ENCODE measurements at places on chromosomes 11 and 22.

DNA sequence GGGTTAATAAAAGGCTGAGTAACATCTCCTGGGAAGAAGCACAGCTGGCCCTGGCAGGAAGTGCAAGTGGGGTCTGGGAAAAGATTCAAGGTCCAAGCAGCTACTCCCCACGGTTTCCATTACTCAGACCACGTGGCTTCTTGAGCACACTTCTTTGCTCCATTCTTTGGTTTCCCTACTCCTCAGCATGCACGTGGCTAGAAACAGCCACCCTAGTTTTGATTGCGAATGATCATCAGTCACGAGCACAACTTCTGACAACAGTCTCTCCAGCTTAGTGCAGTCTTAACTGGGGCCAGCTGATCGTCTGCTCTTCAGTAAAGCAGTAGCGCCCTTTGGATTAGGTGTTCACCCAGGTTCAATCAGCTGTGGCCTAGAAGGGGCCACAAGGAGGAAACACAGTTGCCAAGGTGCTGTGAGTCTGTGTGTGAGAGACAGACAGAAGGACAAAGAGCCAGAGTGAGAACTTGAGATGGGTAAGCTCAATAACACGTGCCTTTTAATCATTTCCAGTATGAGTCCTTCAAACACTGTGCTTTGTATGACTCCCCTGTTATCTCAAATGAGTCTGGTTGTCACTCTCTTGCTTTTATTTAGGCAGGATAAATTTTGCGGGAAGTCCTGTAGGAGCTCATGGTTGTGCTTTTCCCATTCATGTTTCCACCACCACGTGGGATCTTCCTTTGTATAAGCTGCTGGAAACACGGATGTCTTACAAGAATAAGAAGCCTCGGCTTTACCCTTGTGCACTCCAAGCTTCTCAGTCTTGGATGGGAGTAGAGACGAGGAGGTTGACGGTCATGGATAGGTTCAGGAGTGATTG, 901 bp upstream of the PARVA start:
- DNase-seq = no peak

GRCh38 chr11:76206327-76207081, at the start of gene WNT11:
WNT11 (minus strand) TSS chr11:76206502; CDS start chr11:76206407, 95 bp downstream.
- DNase-seq = no peak

- DNase-seq = peak; percentile 46
Measured at GRCh38 chr22:45577746-45578523, 75.3 kb downstream of the FBLN1 start.

DNA sequence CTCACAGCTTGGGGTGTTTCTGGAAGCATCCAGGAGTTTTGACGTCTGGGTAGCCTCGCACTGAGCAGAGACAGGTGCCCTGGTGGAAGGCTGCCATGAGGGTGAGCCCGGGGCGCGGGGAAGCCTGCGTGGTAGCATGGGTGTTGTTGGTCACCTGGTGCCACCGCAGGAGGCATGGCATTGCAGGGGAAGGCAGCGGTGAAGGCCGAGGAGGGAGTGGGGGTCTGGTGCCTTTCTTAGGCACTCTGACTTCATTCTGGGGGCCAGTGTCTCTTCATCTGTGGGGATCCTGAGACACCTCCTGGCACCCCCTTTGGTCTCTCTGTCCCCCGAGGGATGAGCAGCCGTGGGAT, 271.2 kb downstream of the TBC1D22A start:
- DNase-seq = no peak

GRCh38 chr22:42937164-42937843, 77.6 kb downstream of the PACSIN2 start:
- no peak for DNase-seq

- no peak for DNase-seq
Measured at GRCh38 chr22:46846832-46847355, 84.4 kb downstream of the TBC1D22A start.

DNA sequence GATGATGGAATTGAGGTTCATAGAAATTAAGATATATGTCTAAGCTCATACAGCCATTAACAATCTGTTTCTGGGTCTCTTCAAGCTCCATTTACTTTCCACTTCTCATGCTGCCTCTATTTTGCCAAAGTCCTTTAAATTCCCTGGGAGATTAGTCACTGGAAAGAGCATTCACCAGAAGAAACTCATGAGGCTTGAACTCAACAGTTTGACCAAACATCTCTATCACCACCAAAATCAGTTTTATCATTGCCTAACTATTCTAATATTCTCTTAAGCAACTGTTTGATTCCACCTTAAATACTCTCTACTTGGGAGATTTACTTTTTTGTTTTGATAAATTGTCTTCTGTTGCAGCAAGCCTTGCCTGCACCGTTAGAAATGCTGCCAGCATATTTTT, 881.3 kb downstream of the KCNA4 start:
- no peak for DNase-seq

DNA sequence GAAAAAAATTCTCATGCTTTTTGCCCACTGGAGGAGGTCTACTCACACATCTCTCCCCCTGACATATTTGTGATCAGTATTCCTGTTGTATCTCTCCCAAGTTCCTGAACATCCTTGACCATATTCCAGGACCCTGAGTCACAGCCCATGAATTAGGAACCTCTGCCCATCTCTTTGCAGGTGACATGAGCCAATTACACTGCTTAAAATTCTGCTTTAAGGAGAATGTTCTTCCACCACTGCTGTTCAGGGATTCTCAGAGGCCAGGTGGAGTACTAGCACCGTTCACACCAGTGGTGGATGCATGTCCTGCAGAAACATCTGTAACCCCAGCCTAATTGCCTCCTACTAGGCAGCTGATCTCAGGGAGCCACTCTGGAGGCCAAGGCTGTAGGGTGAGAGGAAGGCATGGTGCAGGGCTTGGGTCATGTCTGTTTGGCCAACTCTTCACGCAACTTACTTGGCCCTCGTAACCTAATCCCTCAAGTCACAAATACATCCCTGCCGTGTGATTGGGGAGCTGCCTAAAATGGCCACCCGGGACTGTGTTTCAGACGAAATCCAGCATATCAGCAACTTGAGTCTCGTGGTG, 104.8 kb downstream of the GGTLC2 start:
- no peak for DNase-seq

DNA sequence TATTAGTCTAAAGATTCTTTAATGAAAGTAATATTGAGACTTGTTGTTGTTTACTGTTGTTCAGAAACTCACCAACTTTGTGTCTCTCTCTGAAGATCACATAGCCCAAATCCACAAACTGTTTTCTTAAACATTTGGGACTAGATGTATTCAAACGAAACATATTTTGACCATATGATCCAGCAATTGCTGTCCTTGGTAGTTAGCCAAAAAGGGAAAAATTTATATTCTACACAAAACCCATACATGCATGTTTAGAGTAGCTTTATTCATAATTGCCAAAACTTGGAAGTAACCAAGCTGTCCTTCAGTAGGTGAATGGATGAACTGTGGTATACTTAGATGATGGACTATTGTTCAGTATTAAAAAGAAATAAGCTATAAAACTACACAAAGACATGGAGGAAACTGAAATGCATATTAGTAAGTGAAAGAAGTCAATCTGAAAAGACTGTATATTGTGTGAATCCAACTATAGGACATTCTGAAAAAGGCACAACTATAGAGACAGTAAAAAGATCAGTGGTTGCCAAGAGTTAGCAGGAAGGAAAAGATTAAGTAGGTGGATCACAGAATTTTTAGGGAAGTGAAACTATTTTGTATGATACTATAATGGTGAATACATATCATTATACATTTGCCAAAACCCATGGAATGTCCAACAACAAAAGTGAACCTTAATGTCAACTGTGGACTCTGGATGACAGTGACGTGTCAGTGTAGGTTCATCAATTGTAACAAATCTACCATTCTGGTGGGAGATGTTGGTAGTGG, 442.9 kb downstream of the INSC start:
- DNase-seq = no peak

DNA sequence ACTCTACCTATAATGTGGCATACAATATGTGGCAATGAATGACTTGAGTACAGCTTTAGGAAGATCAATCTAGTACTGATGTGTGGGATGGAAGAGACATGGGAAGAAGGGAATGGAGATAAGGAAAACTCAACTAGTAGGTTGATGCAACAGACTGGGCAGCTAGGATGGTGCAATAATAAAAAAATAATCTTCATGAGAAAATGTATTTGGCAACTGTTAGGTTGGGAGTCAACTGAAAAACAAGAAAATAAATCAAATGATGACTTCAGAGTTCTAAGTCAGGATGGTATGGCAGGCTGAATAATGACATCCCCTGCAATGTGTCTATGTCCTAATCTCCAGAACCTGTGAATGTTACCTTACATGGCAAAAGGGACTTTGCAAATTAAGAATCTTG, 236.8 kb upstream of the PITPNB start:
- no peak for DNase-seq

DNA sequence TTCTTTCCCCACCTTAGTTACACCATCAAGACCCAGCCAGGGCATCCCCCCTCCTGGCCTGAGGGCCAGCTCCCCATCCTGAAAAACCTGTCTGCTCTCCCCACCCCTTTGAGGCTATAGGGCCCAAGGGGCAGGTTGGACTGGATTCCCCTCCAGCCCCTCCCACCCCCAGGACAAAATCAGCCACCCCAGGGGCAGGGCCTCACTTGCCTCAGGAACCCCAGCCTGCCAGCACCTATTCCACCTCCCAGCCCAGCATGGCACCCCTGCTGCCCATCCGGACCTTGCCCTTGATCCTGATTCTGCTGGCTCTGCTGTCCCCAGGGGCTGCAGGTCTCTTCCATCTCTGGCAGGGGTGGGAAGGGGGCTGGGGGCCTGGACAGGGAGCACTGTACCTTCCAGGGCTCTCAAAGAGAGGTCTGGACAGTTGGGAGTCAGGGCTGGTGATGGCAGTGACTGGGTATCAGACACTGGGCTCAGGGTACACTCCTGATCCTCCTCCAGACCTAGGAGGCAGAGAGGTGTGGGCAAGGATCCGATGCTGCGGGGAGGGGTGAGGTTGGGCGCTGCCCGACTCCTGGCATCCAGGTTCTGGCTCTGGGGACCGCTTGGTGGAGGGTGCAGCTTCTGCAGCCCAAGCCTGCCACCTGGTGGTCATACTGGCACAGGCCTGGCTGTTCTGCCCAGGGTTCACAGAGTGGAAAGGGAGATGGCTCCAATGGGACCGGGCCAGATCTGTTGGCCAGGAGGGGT, at the start of gene UPK2:
Gene UPK2 (plus strand): TSS at position 205 of the 753 bp plus-strand sequence. CDS start 53 bp downstream, at position 258.
- DNase-seq = peak; percentile 22

GRCh38 chr11:16239141-16240105, 116.9 kb downstream of the SOX6 start:
- DNase-seq = no peak

DNA sequence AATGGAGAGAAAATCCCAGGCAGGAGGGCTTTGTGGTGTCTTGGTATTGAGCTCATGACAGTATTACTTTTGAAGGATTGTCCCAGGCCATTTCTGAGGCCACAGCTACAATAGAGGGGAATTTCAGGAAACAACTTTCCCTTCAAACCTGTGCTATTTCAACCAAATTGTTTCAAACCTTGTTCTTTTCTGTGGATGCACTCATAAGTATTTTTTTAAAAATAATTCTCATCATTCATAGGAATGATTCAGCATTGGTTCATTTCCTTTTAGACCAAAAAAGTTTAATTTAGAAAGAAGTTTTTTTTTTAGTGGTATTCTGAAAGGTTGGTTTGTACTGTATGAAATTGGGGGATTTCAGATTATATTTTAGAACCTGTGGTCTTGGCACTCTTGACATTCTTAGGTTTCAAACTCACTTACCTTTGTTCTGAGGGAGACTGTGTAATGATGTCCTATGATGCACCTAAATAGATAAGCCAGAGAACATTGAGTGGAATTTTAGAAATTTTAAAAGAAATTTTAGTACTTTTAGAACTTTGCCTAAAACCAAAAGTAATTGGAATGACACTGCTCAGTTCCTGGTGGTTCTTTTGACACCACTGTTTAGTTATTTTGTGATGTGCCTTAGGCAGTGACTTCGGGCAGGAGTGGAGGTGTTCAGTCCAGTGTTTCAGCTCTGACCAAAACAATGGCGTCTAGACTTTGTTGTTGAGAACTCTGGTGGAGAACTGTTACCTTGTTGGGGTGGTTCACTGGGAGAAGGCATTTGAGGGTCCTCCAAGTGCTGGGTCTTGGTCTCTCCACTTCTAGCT, 12.2 kb downstream of the TEAD1 start:
- DNase-seq = no peak

- DNase-seq = no peak
Measured at GRCh38 chr11:9512370-9513019, 51.7 kb downstream of the ZNF143 start.

GRCh38 chr22:19998991-19999820, 17.4 kb downstream of the ARVCF start:
- DNase-seq = no peak

- DNase-seq = no peak
Measured at GRCh38 chr22:28856095-28856455, 27.3 kb upstream of the ZNRF3 start.

DNA sequence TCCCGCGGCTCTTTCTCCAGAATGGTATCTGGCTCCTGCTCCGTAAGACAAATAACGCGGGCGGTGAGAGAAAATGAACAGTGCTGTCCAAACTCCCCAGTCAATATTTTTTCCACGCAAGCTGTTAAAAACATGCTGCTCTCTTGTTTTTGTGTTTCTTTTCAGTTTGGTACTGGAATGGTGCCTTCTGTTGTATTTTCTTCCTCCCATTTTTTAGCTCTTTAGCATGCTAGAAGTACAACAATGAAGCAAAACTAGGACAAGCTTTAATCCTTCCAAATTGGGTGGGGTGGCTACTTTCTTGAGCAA, 599 bp upstream of the PPP2R1B start:
- no peak for DNase-seq

DNA sequence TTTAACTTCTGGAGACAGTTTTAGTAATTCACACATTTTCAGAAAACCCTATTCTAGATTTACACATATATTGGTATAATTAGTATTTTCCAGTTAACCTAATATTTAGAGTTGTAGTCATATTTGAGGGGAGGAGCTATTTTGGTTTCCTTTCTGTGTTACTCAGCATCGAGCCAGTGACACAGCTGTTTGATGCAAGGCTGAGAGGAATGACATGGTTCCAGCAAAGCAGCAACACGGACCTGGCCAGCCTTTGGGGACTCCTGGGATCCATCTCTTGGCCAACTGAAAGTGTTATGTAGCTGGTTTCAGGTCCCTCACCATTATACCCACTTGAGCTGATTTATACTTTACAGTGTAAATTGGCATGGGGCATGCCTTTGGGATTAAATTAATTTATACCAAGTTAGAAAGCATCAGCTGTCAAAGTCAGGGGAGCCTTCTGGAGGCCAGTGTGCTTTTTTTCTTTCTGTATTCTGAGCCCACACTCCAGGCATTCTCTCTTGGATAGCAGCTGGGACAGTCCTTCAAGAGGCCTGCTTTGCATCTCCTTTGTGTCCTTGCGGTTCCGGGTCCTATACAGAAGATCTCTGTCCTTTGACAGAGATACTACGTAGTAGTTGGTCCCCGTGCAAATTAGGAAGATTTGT, 91.3 kb upstream of the SLC25A18 start:
- no peak for DNase-seq

GRCh38 chr11:76313913-76314740, 66.8 kb downstream of the THAP12 start:
- no peak for DNase-seq

DNA sequence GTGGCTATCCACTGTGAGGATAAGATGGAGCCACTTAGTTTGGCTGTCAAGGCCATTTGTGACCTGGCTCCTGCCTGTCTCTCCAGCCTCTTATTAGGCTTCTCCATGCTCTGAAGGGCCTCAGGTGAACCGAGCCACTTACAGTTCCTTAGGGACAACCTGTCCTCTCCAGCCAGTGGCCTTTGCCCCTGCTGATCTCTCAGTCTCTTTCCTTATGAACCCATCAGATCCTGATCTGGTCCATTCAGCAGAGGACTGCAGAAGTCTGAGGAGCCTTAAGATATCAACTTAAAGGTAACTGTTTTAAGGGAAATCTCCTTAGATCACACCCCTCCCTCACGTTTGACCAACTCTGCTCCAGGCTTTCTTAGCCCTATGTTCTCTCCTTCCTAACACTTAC, 2.4 kb downstream of the DUSP18 start:
- DNase-seq = no peak

- no peak for DNase-seq
Measured at GRCh38 chr11:131658414-131658813, 288.0 kb downstream of the NTM start.

Data from pulmonary artery endothelial cell (primary cell).